ENCODE measurements at places on chromosomes 11 and 22.

DNA sequence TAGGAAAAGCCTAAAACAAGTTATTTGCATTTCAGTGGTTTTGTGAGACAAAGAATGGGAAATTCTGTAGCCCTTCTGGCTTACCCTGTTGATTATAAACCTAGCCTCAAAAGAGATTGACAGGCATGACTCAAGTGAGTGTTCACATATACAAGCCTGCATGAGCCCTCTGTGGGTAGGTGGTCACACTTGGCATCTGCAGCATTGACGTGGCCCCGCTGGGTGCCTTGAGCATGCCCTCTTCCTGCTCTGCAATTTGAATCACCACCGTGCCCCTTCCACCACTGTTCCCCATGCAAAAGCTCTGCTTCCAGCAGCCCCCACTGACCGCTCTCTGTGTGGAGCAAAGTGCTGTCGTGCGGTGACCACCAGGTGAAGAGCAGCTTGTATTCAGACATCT, 21.0 kb upstream of the ADSL start:
- DNase-seq: no peak

DNA sequence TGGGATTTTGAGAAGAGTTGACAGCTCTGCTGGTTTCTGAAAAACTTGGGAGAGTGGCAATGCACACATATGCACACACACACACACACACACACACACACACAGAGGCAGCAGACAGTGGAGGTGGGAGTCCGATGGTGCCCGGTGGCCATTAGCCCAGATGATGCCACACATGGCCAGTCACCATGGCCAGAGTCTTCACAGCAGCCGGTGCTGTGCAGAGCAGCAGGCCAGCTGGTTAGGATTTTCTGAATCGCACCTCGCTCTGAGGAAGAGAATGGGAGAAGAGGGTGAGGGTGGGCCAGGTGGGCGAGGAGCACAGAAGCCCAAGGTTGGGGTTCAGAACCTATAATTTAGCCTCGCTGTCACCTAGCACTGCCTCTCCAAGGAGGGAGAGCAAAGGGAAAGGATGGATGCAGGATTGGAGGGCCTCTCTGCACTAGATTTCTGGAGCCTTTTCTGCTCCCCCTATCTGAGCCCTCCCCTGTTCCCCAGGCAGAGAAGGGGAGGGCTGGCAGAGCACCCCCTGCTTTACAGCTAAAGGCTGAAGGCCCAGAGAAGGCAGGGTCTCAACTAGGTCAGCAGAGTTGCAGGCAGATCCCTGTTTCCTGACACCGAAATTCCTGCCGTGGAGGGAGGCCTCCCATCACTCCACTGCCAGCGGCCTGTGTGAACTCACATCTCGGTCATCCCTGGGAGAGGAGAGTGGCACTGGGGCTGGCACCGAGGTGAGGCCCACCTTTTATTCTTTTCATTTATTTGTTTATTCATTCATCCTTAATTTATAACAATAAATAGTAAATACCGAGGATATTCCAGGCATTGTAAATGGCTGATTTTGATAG, 25.8 kb upstream of the FXYD6 start:
- no peak for DNase-seq

DNA sequence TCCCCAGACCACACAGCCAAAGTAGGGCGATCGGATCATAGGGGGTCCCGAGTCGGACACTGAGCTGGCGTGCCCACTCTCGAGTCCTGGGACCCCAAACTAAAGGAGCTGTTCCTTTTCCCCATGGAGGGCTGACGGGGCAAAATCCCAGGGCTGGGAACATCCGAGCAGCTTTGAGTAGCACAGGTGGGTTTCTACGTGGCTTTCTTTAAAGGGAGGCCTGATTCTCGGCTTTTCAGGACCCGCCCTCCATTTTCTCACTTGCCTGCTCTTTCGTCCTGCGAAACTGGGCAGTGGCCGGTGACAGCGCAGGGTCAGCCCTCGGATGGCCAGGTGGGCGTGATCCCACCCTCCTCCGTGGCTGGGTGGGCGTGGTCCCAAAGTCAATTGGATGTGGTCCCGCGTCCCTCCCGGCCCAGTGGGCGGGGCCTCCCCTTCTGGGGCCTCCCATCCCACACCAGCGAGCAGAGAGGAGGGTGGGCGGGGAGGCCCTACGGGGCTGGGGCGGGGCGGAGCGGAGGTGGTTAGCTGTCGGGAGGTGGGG, 17.5 kb upstream of the TXNRD2 start:
- no peak for DNase-seq

DNA sequence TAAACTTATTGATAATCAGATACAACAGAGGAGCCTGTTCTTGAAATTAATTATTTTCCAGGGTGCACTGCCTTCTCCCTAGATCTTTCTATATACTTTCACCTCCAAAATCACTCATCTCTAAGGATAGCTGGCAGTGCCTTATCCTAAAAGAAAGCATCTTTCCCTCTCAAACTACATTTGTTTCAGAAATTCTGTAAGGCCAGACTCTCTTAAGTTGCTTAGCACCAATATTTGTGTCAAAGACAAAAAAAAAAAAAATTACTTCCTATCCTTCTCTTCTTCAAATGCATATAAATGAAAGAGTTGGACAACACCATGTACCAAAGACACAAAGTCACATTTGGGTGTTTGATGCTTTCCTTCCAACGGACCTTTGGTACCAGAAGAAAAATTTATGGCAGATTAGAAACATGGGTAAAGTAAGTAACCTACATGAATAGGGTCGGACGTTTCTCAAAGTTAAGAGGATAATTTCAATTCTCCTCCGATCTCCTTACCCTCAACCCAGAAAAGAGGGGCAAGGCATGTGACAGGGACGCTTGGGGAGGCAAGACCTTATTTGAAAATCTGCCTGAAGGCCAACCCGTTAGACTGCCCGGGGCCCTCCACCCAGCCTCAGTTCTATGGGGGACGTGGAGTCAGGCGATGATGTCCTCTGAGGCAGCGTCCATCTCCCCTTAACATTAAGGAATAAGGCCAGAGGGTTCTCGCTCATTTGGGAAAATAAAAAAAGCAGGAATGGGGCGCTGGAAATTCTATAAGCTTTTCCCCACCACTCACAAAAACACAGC, 66.3 kb downstream of the ETS1 start:
- DNase-seq: no peak

Data from HS-27A (cell line).